Chondrocyte (in vitro differentiated cells): ENCODE measurements at places on chromosomes 5 and 9.

DNA sequence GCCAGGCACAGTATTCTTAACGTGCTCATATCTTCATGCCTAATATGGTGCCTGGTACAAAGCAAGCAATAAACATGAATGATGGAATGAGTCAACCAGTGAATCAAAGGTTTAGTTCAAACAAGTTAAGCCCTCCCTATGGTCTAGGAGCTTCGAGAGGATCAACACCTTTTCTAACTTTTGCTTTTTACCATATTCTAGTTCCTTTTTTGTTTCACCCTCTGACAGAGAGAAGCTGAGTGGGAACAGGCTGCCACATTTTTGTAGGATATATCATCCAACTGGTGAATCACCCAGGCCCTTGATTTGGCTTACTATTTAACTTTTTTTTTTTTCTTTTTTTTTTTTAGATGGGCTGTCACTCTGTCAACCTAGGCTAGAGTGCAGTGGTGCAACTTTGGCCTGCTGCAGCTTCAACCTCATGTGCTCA is 39.3 kb upstream of the TNC start:
- no peak for DNase-seq

DNA sequence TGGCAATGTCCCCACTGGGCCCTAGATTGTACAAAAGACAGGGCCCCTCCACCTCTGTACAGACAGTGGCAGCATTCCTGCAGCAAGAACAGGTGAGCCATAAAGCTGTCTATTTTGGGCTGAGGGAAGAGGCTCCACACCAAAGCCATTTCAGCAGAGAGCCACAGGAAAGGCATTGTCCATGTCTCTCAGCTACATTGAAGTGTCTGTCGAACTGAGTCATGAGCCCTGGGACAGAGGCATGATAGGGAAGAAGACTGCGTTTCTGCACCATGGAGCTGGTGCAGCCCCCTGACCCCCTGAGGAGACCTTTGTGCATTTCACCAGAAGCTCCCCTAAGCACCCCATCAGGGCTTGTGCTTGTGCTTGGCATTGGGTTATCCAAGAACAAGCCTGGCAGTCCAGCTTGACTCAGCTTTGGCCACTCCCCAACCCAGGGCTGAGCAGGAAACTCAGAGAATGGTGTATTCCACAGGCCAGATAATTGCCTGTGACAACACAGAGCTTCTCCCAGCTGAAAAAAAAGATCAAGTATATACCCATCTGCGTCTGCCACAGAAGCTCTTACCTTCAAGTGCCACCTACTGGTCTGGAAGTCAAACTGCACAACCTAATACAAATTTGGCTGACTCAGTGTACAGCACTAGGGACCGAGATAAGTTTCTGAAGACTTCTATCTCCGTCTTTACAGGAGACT is 5.9 kb upstream of the FRMD3 start:
- no peak for DNase-seq

GRCh38 chr5:2519153-2519552 is 232.3 kb downstream of the IRX2 start:
- peak; percentile 47 for DNase-seq

DNA sequence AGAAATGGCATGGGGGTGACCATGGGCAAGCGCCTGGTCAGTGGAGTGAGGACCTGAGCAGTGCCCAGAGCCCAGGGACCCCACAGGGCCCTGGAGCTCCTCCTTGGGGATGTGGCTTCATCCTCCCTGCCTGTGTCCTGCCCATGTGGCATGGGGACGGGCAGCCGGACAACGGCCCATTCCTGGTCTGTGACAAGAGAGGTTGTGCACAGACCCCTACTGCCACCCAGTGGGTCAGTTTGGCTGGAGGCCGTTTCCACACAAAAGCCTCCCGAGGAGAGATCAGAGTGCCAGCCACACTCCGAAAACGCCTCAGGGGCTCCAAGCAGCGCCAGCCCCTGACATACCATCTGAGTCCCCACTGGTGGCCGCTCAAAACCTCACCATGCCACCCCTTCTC is 19.8 kb downstream of the SLC6A18 start:
- DNase-seq, result no peak

- no peak for DNase-seq
These were observed 132.3 kb upstream of the MPDZ start for GRCh38 chr9:13411791-13412190.

DNA sequence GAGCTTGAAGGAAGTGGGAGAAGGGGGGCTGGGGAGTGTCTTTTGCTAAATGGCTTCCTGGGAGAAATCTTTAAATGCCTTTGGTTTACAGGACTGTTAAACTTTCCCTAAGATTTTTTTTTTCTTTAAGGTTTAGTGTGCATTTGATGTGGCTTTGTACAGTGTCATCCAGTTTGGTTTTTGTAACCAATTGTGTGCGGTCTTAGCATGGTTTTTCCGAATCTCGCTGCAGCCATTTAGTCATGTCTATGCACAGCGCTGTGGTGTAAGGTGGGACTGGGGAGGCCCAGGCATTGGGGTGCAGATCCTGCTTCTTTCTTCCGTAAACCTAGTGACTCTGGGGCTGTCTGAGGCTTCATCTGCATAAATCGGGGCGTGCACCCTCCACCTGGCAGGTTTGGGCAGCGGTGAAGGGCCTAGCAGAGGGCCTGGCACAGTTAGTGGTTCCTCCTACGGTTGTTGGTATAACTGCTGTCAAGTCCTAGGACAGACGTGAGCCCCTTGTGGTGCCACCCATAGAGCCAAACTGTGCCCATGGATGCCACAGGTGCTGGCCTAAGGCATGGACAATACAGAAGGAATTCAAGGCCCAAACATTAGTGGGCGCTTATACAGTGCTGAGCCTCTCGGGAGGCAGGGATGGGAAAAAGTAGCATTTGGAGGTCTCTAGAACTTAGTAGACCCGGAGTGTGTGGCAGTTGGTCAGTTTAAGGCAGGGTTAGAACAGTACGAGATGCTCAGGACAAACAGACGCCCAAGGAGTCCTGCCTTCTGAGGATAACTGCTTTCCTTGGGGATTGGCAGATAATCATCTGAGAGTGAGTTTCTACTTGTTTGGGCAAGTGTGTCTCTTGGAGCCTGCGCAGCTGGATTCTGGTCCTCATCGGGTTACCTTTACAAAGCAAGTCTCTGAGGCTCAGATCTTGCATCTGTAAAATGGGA is 1.5 kb downstream of the PRRC2B start:
- DNase-seq, result no peak

GRCh38 chr9:112890106-112891081 is at the start of gene SLC46A2:
Gene SLC46A2 (minus strand): TSS chr9:112890876. CDS start chr9:112890681, 195 bp downstream.
- DNase-seq, result peak; percentile 94

DNA sequence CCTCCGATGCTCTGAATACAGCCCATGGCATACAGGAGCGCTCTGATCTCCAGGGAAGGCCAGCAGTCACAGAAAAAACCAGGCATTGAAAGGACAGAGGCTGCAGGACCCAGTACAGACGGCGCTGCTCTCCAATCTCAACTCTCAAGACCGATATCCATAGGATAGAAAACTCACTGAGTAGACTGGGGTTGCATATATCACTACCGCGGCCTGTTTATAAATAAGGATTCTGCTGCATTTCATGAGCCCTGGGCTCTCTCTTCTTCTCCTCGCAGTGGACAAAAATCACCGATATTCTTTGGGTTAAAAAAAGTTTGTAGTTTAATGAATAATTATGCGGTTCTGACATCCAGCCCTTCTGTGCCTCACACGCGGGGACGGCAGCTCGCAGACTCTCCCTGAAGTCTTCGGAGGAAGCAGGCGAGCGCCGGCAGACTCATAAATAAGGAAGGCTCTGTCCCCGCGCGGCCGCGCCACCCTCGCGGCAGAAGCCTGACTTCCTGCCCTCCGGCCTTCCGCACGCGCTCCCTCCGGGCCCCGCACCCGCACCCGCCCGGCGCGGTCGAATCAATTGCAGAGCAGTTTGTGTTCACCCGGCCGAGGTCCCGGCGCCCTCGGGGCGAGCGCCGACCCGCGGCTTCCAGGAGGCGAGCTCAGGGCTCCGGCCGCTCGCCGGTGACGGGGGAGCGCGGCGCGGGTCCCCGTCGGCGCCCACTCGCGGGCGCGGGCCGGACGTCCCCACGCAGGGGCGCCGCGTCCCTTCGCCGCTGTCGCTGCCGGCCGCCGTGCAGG is at the start of gene FAM78A:
Gene FAM78A, minus strand, starts transcription at position 417 of the 795 bp plus-strand sequence. Its CDS starts 331 bp downstream, at position 86.
- no peak for DNase-seq

DNA sequence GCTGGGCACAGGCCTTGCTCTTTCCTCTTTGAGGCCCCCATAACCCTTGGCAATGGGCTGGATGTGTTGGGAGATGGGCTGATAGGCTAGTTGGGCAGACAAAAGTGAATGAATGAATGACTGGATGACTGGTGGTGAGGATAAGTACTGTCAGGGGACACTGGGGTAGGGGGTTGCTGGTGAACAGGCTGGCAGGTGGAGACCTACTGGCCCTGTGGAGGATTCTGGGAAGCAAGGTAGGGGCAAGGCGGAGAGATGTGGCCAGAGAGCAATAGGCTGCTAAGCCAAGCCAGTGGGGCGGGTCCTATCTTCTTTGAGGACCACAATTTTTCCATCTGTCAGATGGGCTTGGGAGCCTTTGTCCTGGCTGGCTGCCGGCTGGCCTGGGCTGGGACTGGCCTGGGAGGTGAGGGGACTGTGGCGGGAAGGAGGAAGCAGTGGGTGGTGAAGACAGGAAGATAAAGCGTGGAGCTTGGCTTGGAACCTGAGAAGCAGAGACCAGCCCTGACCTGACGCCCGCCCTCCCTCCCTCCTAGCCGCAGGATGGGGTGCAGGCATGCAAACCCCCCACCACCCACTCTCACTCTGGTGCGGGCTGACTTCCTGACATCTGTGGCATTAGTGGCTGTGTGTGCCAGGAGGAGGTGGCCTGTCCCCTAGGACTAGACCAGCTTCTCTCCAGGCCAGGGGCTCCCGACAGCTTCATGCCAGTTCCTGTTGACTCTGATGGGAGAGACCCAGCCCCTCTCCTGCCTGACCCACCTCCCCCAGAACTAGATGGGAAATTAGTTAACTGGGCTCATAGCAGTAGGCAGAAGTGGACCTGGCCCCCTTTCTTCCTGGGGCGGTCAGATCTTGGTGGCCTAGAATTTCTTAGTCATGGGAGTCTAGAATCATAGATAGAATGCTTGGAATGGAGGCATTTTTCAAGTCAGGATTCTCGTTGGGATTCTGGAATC is 9.5 kb downstream of the CXXC5 start:
- no peak for DNase-seq

- no peak for DNase-seq
These were observed 160.1 kb upstream of the TAS2R1 start for GRCh38 chr5:9790276-9790675.

DNA sequence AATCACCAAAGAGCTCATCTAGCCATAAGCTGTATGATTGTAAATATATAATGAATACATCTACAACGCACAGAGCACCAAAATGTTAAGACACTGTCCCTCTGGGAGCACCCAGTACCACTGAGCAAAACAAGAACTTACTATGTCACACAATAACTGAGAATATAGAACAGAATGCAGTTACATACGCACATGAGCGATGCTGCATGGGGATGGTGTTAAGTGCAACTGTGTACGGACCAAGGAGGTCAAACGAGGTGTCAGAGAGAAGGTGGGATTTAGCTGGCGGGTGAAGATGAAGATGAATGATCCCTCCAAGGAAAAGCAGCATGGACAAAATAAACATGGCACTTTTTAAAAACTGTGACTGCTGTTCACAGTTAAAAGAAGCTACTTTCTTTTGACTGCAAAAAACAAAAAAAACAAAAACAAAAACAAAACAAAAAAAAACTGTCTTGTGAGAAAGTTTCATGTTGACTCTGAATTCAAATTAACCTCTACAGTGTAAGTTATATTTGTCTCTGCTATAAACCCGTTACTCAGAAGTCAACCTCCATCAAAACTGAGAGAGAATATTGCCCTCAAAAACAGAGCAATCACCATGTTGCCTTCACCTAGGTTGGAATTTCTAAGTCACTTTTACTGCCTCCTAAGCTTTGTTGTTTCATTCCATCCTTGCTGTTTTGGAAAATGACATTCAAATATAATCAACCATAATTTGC is 169.6 kb upstream of the GNA14 start:
- DNase-seq, result no peak

DNA sequence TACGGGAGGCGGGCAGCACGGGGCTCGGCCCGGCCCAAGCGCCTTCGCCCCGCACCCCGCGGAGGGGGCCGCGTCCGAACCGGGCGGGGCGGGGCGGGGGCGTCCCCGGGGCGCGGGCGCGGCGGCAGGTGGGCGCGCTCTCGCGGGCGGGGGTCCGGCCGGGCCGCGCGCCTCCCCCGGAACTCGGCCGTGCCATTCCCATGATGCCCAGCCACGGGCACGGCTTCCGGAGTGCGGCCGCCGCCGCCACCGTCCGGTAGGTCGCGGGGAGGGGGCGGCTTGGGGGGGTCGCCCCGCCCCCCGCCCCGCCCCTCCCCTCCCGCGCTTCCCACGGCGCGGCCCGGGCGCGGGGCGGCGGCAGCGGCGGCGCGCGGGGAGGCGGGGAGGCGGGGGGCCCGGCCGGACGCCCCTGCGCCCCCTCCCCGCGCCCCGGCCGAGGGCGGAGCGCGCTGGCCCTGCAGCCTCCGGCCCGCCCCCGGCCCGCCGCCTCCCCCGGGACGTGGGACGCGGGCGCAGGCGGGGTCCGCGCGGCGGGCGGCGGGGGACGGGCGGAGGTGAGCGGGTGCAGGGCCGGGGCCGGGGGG is at the start of gene PPP1R26:
Gene PPP1R26, plus strand, starts transcription at position 314 of the 584 bp plus-strand sequence. CDS start 4,729 bp downstream, outside the sequence.
- no peak for DNase-seq

- DNase-seq, result peak; percentile 44
These were observed 3.9 kb upstream of the MGAT1 start for GRCh38 chr5:180806351-180807011.

- no peak for DNase-seq
These were observed 35.7 kb downstream of the ANGPTL2 start for GRCh38 chr9:127086771-127087170.

DNA sequence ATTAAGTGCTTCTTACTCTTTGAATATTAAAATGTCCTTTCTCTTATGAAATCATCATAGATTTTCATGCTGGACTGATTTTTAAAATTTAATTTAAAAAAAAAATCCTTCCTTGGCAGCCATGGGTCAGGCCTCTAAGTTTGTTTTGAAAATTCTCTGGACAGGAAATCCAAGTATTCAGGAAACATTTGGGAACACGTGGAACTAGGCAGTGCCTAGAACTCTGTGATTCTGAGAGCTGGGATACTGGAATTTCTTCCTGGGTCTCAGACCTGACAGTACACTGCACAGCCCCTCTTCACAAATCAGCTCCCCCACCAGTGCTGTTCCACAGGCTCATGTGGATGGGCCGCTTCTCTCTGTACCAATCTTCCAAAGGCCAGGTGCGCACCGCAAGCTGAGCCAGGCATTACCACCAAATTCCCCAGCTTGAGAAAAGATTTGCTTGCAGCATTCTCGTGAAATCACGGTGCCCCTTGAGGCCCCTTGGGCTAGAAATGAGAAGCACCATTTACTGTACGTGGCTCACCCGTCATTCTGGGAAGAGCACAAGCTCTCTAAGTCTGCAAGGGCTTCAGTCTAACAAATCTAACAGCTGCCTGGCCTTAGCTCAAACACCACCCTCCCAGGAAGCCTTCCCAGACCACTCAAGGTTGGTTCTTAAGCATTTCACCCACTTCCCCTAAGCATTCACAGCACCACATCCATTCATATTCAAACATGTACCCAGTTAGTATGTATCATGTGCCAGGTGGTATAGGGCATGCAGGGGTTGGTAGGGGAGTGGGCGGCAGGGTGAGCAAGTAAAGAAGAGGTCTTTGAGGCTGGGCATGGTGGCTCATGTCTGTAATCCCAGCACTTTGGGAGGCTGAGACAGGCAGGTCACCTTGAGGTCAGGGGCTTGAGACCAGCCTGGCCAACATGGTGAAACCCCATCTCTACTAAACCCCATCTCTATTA is 26.5 kb downstream of the B4GALT1 start:
- DNase-seq, result no peak
